ENCODE measurements at places on chromosomes 1 and 21. TPM values are rescaled to one million over a fixed set of nuclear protein-coding genes. Genes with fewer than 3 reads are reported as not detected.

DNA sequence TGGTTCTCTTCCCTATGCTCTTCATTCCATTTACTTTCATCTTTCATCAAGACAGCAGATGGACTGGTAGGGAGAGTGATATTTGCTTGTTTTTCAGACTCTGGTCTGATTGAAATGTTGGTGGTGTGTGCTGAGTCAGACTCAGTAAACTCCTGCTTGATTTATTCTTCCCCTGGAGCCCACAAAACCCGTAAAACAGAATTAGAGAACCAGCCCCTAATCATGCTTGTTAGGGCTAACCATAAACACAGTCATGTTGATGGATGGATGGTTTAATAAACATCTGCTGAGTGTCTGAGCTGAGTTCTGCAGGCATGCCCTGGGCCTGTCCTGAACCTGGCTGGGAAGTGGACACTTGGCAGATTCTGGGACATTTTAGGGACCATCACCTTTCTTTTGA lies 24.8 kb downstream of the NOS1AP start:
- DNase-seq, result no peak

DNA sequence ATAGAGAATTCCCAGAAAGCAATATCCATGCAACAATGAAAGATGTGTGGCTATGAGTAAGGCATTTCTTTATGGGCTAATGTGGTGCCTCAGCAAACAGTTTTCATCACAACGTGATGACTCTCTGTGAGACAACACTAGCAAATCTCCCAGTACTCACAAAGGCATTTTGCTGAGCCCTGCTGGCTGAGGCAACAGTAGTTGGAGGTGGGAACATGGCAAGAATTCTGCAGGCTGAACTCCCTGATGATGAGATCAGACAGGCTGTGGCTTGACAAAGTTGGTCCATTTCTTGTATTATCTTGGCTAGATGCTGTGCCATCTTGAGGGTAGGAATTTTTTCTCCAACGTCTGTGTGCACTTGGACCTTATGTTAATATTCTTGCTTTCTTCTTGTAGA lies 24.6 kb downstream of the PROX1 start:
- no peak for DNase-seq

DNA sequence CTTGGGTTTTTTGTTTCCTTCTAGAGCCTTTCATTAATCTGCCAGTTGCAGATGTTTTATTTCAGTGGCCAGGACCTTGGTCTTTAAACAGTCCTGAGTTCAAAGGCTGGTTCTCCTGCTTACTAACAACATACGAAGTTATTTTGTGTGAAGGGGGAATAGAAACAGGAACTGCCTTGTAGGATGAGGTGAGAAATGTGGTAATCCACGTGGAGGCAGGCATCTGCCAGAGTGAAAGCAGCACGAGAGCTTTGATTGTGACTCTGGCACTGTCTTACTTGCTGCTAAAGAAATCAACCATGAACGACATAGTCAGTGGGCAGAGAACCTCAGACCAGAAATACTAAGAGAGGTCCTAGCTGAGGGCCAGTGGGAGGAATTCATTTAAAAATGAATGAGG lies 30.4 kb downstream of the TMEM63A start:
- no peak for DNase-seq

DNA sequence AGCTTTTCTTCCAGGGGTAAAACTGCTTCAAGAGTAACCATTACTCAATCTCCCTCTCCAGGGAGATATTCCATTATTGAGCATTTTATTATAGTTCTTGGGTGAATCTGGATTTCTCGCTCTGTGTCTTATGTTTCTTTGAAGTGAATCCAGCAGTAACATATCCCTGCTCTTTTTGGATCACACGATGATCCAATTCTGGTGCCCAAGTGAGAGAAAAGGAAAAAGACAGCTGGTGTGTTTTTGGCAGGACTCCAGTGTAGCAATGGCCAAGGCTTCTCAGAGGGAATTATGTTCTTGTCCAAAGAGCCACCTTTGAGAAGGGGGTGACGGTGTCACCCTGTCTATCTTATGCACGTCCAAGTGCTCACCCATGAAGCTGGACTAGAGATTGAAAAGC lies 140.3 kb upstream of the ERRFI1 start:
- DNase-seq, result no peak

- no peak for DNase-seq
Measured at GRCh38 chr1:58204284-58204683, 342.2 kb downstream of the OMA1 start.

DNA sequence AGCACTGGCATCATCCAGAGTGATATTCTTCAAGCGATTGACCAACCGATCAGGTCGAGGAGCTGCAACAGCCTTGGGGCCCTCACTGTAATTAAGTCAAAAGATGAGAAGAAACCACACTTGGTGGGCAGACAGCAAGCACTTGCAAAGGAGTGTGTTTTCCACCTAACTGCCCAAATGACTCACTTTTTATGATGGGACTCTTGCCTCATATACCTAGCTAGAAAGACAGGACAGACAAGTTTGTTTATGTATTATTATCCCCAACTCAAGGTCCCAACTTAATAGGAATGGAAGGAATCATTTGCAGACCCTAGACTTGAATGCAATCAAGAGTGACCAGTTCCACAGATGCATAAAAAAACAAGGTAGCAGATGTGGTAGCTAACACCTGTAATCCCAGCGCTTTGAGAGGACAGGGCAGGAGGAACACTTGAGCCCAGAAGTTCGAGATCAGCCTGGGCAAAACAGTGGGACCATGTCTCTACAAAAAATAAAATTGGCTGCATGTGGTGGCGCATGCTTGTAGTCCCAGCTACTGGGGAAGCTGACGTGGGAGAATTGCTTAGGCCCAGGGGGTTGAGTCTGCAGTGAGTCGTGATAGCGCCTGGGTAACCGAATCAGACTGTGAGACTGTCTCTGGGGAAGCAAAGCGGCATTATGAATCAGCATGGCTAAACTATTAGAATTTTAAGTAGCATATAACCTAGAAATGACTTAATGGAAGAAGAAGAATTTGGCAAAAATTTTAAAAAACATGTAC lies 2.3 kb upstream of the NRAS start:
- no peak for DNase-seq

DNA sequence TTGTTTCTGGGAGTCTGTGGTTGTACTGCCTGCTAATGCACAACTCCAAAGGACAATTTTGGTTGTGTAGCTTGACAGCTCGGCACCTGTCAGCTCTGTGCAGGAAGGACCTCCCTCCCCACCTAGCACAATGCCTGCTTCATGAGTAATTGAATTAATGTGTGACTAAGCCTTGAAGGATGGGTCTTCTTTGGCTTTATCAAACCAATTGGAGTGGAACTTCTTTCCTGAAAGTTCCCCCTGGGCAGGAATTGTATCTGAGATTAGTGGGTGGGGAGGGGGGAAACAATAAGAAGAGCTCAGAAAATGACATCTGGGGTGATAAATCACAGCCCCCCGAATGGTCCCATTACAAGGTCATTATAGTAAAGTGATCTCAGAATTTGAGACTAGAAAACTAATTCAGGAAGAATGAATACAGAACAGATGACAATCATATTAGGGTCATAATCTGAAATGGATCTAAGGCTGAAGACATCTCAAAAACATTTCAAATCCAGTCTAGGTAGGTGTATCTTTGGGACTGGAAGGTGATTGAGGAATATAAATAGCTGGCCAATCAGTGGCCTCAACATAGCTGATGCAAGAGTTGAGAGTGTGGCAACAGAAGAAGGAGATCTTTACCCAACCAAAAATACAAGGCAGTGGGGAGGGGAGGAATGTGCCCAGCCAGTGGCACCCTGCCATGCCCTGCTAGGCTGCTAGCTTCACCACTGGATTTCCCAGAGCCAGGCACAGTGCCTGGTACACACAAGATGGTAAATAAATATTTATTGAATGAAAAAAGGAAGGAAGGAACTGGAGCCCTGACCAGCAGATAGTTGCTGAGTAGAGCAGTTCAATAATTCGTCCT lies 10.1 kb upstream of the SESN2 start:
- DNase-seq, result no peak

DNA sequence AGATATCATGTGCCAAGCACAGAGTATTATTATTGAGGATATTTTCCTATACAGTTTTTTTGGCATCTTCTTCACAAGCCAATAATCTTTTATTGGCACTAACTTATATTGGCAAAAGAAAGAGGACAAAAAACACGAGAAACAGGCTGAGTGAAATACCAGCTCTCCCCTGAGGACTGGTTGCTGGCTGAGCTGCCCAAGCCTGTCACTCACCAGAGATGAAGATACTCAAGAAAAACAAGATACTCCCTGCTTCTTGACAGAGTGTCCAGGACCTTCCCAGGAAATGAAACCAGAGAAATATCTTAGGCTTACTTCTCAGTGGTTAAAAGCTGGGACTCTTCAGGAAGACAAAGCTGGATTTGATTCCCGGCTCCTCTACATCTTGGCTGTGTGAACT lies 35.9 kb upstream of the ATP1B1 start:
- no peak for DNase-seq

GRCh38 chr1:46682064-46682463 lies 10.4 kb downstream of the TEX38 start:
- no peak for DNase-seq

Gene PAQR6
- 3.1 TPM for total RNA-seq

Gene TAS1R1
- total RNA-seq, result not detected

Gene FOXD2
- 0.37 TPM for total RNA-seq

Gene GSTM1
- total RNA-seq, result not detected

Gene PRAMEF8
- total RNA-seq, result not detected

Gene BNIPL
- 0.42 TPM for total RNA-seq

Gene GBP7
- not detected for total RNA-seq

Gene GPR52
- total RNA-seq, result 9.6 TPM

Data from T-helper 17 cell (primary cell).